ENCODE measurements at places on chromosomes 1 and 21.

- no peaks in the 10 kb centered on the region for H3K36me3 ChIP-seq
- H3K4me1 ChIP-seq, result no peaks in the 10 kb centered on the region
- H3K4me3 ChIP-seq, result no peak overlapping the region
- H3K27ac ChIP-seq, result no peak overlapping the region
These were observed 189.0 kb upstream of the ZRANB2 start for GRCh38 chr1:71269818-71270217.

GRCh38 chr1:240329443-240329842, 237.8 kb downstream of the FMN2 start:
- no peaks in the 10 kb centered on the region for H3K4me1 ChIP-seq
- H3K4me3 ChIP-seq, result no peak overlapping the region
- H3K27ac ChIP-seq, result no peak overlapping the region
- no peaks in the 10 kb centered on the region for H3K27me3 ChIP-seq

- H3K27ac ChIP-seq, result no peak overlapping the region
- H3K36me3 ChIP-seq, result no peaks in the 10 kb centered on the region
- H3K4me1 ChIP-seq, result no peaks in the 10 kb centered on the region
- H3K4me3 ChIP-seq, result no peak overlapping the region
- H3K27me3 ChIP-seq, result no peaks in the 10 kb centered on the region
- DNase-seq, result no peak
These were observed 272.4 kb downstream of the TPR start for GRCh38 chr1:186102547-186103148.

- no peak for DNase-seq
- H3K27me3 ChIP-seq, result peaks cover 31% of the 10 kb centered on the region
- no peaks in the 10 kb centered on the region for H3K36me3 ChIP-seq
These were observed 50.8 kb downstream of the CAPN9 start for GRCh38 chr1:230797942-230798365.

GRCh38 chr1:66300972-66301451, 232.9 kb upstream of the SGIP1 start:
- H3K4me1 ChIP-seq, result peaks cover 19% of the 10 kb centered on the region
- peak overlapping the region; percentile 83 for H3K27ac ChIP-seq
- DNase-seq, result no peak
- peak overlapping the region; percentile 83 for H3K4me3 ChIP-seq

GRCh38 chr1:117562581-117563491, 43.0 kb upstream of the TENT5C start:
- peaks cover 13% of the 10 kb centered on the region for H3K36me3 ChIP-seq
- no peak for DNase-seq
- H3K4me1 ChIP-seq, result peaks cover 14% of the 10 kb centered on the region
- no peak overlapping the region for H3K4me3 ChIP-seq

- no peaks in the 10 kb centered on the region for H3K36me3 ChIP-seq
- no peaks in the 10 kb centered on the region for H3K27me3 ChIP-seq
- no peak overlapping the region for H3K27ac ChIP-seq
- H3K4me1 ChIP-seq, result no peaks in the 10 kb centered on the region
These were observed 443.9 kb downstream of the DSCAM start for GRCh38 chr21:40402884-40403582.

GRCh38 chr21:45726438-45726837, 82.9 kb downstream of the PCBP3 start:
- DNase-seq, result no peak
- H3K4me1 ChIP-seq, result no peaks in the 10 kb centered on the region
- no peak overlapping the region for H3K4me3 ChIP-seq
- no peaks in the 10 kb centered on the region for H3K36me3 ChIP-seq

- H3K4me3 ChIP-seq, result peak overlapping the region; percentile 86
- peaks cover 9% of the 10 kb centered on the region for H3K4me1 ChIP-seq
- peaks cover 5% of the 10 kb centered on the region for H3K27me3 ChIP-seq
- no peaks in the 10 kb centered on the region for H3K36me3 ChIP-seq
- no peak for DNase-seq
These were observed 852 bp upstream of the RAVER2 start for GRCh38 chr1:64743954-64744491.

DNA sequence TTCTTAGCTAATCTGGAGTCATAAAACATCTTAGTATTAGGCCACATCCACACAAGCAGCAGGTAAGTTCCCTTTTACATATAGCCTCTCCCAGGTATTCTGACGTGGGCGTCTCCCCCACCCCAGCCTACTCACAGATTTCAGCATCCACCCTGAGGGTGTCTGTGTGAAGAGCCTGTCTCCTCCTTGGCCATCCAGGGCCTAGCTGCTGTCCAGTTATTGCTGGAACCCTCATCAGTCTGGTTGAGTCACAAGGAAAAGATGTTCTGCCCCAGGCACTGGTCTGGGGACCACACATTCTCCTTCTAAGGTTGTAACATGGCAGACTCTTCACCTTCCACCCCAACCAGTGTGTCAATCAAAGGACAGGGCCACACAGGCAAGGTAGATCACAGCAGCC, 57.6 kb downstream of the ETS2 start:
- peaks cover 30% of the 10 kb centered on the region for H3K4me1 ChIP-seq
- DNase-seq, result no peak
- no peaks in the 10 kb centered on the region for H3K36me3 ChIP-seq

DNA sequence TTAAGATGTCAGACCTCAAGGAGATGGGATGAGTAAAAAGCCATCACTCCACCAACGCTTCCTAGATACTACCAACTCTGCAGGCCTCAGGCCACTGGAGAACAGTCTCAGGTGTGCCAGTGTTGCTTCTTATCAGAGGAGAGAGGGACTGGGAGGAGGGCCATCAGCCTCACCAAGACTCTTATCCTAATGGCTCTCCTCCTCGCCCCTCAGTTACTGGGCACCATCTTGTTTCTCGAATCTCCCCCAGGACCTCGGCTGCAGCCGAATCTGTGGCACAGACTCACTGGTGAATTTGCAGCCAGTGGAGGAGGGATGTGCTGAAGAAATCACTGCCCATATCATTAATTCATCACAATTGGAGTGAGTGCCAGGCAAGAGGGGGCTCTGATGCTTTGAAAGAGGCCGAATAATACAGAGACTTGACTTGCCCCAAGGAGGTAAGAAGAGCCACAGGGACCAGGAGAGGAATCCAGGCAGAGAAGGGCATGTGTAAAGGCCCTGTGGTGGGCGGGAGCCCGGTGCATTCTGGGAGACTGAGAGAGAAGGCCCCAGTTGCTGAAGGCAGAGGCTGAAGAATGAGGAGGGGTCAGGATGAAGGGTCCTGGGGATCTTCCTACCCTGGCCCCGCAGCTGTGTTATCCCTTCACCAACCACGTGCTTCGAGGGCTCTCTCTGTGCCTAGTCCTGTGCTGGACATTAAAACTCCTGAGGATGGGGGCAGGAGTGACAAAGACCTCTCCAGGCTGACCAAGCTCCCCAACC, 129.8 kb downstream of the PTPRU start:
- no peak overlapping the region for H3K27ac ChIP-seq
- H3K36me3 ChIP-seq, result no peaks in the 10 kb centered on the region
- H3K4me3 ChIP-seq, result no peak overlapping the region
- peaks cover 20% of the 10 kb centered on the region for H3K27me3 ChIP-seq
- DNase-seq, result no peak

- H3K27ac ChIP-seq, result no peak overlapping the region
- H3K4me1 ChIP-seq, result peaks cover 35% of the 10 kb centered on the region
- peaks cover 6% of the 10 kb centered on the region for H3K36me3 ChIP-seq
- H3K4me3 ChIP-seq, result peak overlapping the region; percentile 86
- no peaks in the 10 kb centered on the region for H3K27me3 ChIP-seq
- no peak for DNase-seq
These were observed 58.5 kb upstream of the LRRC8D start for GRCh38 chr1:89762386-89762778.

DNA sequence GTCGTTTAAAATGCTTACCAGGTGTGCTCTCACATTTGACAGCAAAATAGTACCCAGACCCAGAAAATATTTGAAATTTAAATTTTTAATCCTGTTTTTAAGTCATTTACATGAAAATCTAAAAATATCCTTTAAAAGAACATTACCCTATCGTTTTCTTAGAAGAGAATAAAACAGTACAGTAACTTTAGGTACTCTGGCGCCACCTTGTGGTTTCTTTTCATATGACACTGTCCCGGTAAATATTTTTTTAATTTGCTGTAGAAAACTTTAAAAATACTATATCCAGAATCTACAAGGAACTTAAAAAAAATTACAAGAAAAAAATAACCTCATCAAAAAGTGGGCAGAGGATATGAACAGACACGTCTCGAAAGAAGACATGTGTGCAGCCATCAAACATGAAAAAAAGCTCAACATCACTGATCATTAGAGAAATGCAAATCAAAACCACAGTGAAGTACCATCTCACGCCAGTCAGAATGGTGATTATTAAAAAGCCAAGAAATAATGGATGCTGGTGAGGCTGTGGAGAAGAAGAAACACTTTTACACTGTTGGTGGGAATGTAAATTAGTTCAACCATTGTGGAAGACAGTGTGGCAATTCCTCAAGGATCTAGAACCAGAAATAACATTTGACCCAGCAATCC, 129.2 kb downstream of the RGS21 start:
- H3K27ac ChIP-seq, result no peak overlapping the region
- no peaks in the 10 kb centered on the region for H3K4me1 ChIP-seq
- no peak overlapping the region for H3K4me3 ChIP-seq
- H3K36me3 ChIP-seq, result no peaks in the 10 kb centered on the region
- H3K27me3 ChIP-seq, result peaks cover 6% of the 10 kb centered on the region
- no peak for DNase-seq

- no peak overlapping the region for H3K4me3 ChIP-seq
- H3K36me3 ChIP-seq, result no peaks in the 10 kb centered on the region
- no peak for DNase-seq
- no peaks in the 10 kb centered on the region for H3K27me3 ChIP-seq
- H3K4me1 ChIP-seq, result no peaks in the 10 kb centered on the region
These were observed 371.7 kb upstream of the LRRC7 start for GRCh38 chr1:69196071-69196470.

DNA sequence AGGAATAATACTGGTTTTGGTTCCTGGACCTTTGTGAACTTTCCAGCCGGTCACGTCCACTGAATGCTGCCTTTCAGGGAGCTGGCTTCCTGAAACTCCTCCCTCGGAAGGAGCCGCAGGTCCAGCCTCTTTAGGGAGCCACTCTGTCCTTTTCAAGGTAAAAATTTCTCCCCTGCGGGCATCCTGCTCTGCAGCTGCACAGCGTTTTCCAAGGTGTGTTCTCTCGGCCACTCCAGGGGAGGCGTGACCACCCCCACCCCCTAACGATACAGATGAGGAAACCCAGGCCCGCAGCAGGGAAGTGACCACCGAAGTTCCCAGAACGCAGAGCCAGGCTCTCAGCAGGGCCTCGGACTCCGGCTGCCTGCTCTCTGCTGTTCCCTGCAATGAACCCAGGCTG, 21.5 kb downstream of the PADI2 start:
- no peak for DNase-seq
- H3K4me1 ChIP-seq, result peaks cover 7% of the 10 kb centered on the region
- H3K27ac ChIP-seq, result no peak overlapping the region
- peaks cover 5% of the 10 kb centered on the region for H3K36me3 ChIP-seq
- no peaks in the 10 kb centered on the region for H3K27me3 ChIP-seq

- peaks cover 5% of the 10 kb centered on the region for H3K27me3 ChIP-seq
- no peak overlapping the region for H3K27ac ChIP-seq
- no peak for DNase-seq
- H3K4me1 ChIP-seq, result peaks cover 3% of the 10 kb centered on the region
- no peaks in the 10 kb centered on the region for H3K36me3 ChIP-seq
These were observed 168.1 kb upstream of the FGGY start for GRCh38 chr1:59128784-59129227.

GRCh38 chr1:190102757-190103326, 374.8 kb downstream of the BRINP3 start:
- no peak overlapping the region for H3K4me3 ChIP-seq
- no peaks in the 10 kb centered on the region for H3K27me3 ChIP-seq
- DNase-seq, result no peak

DNA sequence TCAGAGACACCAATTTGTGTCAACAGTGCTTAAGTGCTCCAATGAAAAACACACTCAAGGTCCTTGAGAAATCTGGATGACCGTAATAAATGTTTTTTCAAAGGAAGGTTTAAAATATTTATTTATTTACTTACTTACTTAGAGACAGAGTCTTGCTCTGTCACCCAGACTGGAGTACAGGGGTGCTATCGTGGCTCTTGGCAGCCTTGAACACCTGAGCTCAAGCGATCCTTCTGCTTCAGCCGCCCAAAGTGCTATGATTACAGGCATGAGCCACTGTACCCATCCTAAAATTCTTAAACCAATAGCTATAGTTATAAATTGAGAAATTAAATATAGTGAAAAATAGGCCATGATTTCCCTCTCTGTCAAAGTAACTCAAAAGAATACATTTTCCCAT, 17.3 kb upstream of the ERICH3 start:
- H3K4me3 ChIP-seq, result no peak overlapping the region
- no peaks in the 10 kb centered on the region for H3K27me3 ChIP-seq
- no peak overlapping the region for H3K27ac ChIP-seq
- no peak for DNase-seq

GRCh38 chr1:202038688-202039346, 28.4 kb downstream of the ELF3 start:
- no peaks in the 10 kb centered on the region for H3K4me1 ChIP-seq
- DNase-seq, result no peak
- H3K27ac ChIP-seq, result no peak overlapping the region
- H3K4me3 ChIP-seq, result no peak overlapping the region
- H3K36me3 ChIP-seq, result no peaks in the 10 kb centered on the region
- peaks cover 4% of the 10 kb centered on the region for H3K27me3 ChIP-seq

DNA sequence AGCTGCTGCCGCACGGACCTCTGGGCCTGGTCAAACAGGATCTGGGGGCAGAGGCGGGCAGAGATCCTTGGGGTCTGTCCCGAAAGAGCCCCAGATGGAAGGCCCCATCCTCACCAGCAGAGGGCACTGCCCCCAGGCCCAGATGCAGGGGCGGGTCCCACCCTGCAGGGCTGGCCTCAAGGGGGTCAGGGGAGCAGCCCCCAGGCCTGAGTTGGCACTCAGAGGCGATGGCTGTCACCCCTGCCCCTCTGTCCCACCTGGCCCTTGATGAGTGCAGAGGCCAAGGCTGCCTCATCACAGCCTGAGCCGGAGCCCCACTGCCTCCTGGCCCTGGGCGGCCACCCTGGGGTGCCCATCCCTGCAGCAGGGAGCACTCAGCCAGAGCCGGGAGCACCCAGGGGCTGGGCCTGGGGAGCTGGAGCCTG, 5.7 kb downstream of the ACAP3 start:
- H3K27me3 ChIP-seq, result no peaks in the 10 kb centered on the region
- no peaks in the 10 kb centered on the region for H3K36me3 ChIP-seq
- no peak overlapping the region for H3K27ac ChIP-seq
- DNase-seq, result no peak
- no peak overlapping the region for H3K4me3 ChIP-seq

- H3K27me3 ChIP-seq, result no peaks in the 10 kb centered on the region
- H3K4me1 ChIP-seq, result peaks cover 6% of the 10 kb centered on the region
- DNase-seq, result no peak
- H3K36me3 ChIP-seq, result peaks cover 51% of the 10 kb centered on the region
- H3K27ac ChIP-seq, result no peak overlapping the region
These were observed 30.6 kb downstream of the PKNOX1 start for GRCh38 chr21:43004926-43005325.

DNA sequence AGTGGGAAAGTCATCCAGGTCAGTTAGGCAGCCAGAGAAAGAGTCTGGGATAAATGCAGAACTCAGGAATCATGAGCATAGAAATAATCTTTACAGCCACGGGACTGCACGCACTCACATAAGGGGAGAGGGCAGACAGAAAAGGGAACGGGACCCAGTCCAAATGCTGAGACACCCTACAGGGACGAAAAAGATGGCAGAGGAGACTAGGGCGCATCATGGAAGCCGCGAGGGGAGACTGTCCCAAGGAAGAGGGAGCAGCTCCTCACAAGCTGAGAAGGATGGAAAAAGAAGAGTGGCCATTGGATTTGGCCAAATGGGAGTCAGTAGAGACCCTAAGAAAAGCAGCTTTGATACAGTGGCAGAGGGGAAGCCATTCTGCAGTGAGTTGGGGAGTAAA, 102.9 kb upstream of the TLR5 start:
- H3K27me3 ChIP-seq, result peaks cover 27% of the 10 kb centered on the region
- DNase-seq, result no peak
- H3K4me1 ChIP-seq, result no peaks in the 10 kb centered on the region
- H3K27ac ChIP-seq, result no peak overlapping the region
- no peaks in the 10 kb centered on the region for H3K36me3 ChIP-seq

All from stimulated activated naive B cell treated with anti-CD40 and anti-IgM and Interleukin-4, amounts not matched to agents 10 μg/mL and 1 μg/mL and 100 μg/mL, for 72 hours (primary cell).